ENCODE measurements at places on chromosomes 7 and 10. TPM values are rescaled to one million over a fixed set of nuclear protein-coding genes. Genes with fewer than 3 reads are reported as not detected.

- DNase-seq: no peak
Observed at GRCh38 chr7:17622451-17622850, 317.8 kb downstream of the SNX13 start.

- peak; percentile 65 for DNase-seq
Observed at GRCh38 chr10:31866118-31866670, 62.4 kb downstream of the ARHGAP12 start.

DNA sequence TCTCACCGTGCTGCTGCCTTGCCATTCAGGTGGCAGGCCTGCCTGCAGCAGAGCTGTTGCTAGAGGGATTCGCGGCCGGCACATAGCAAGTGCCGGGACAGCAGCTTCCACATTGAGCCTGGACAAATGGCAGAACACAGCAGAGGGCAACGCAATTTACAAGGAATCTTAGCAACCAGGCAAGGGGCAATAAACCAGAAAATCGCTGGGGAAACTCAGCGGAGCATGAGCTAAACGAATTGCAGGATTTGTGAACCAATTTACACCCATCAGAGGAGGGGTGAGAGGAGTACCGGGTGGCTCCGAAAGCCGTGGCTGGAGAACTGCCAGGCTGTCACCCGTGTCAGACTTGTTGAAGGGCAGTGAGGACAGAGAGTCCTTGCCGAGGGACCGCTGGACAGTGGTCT, 58.6 kb upstream of the LOXL4 start:
- no peak for DNase-seq

DNA sequence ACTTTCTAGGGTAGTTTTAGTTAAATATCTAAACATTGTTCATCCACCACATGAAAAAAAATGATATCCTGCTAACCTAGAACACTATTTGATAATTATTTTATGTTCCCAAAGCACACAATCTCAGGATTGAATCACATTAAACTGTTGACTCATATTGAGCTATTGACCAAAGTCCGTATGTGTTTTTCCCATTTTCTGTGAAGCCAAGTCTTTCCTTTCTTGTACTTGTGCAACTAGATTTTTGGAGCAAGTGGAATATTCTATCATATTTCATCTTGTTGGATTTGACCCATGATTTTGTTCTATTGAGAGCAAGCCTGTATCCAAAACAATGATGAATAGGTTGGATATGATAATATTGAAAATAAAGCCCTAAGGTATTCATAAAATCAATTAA, 164.6 kb downstream of the SKAP2 start:
- no peak for DNase-seq

DNA sequence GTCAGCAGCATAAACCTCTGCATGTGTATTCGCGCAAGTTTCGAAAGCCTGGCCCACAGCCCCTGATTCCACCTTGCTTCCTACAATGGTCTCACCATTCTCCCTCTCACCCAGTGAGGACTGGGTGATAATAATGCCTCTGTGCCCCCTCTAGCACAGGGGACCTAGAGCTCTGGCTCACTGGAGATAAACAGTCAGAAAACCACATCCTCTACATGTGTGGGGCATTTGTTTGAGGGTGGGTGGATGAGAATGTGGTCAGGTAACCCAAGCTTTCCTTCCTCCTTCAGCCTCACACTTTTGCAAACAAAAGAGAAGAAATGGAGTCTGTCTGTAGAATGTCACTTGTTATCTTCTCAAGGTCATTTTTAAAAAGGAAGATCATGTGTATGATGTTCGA, 373.5 kb downstream of the KCNMA1 start:
- DNase-seq: no peak

DNA sequence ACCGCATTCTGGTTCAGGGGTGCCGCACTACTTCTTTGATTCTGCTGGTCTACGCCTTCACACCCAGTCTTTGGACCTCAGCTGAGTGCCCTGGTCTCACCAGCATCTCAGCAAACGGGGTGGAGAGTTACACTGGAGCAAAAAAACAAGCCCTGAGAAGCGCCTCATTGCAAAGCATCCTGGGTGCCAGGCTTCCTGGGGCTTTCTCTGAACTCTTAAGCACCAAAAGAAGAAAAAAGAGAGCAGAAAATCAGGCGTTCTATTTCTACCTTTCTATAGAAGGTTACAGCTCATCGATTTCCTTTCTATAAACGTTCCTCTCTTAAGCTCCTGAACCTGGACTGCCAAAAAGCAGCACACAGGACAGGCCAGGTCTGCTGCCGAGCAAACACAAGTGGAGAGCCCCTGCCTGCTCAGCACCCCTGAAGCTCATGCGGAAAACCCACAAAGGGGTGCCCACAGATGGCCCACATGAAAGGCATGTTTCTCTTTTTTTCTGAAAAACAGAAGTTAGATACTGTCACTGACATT, 217.9 kb downstream of the SFMBT2 start:
- DNase-seq: no peak

DNA sequence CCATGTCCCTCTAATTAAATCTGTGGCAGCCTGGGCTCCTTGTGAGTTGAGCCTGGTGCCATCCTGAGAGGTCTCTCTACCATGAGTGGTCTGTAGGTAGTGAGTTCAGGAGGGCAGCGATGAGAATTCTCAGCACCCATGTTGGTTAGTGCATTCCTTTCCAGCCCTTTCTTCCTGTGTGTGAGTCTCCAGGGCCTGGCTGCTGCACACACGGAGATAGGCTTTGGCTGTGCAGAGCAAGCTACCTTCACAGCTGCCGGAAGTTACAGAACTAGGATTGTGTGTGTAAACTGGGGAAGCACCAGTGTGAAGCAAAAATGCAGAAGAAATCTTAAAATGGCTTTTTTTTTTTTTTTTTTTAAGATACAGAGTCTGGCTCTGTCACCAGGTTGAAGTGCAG, 358.6 kb downstream of the PAXIP1 start:
- DNase-seq: no peak

DNA sequence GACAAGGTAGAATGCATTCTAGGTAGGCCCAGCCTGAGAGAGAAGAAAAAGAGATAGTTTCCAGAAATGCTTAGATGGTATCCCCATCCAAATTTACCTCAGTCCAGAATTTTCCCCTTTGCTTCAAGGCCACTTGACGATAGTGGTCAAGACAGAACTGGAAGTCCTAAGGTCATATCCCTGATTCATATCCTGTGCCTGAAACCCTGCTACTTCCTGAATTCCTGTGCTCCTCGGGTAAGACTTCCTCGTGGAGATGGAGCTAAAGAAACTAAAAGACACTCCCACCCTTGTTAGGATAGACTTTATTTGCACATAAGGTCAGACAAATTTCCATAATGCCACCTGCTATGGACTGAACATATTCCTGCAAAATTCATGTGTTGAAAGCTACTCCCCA, 175.9 kb downstream of the EVX1 start:
- DNase-seq: no peak

DNA sequence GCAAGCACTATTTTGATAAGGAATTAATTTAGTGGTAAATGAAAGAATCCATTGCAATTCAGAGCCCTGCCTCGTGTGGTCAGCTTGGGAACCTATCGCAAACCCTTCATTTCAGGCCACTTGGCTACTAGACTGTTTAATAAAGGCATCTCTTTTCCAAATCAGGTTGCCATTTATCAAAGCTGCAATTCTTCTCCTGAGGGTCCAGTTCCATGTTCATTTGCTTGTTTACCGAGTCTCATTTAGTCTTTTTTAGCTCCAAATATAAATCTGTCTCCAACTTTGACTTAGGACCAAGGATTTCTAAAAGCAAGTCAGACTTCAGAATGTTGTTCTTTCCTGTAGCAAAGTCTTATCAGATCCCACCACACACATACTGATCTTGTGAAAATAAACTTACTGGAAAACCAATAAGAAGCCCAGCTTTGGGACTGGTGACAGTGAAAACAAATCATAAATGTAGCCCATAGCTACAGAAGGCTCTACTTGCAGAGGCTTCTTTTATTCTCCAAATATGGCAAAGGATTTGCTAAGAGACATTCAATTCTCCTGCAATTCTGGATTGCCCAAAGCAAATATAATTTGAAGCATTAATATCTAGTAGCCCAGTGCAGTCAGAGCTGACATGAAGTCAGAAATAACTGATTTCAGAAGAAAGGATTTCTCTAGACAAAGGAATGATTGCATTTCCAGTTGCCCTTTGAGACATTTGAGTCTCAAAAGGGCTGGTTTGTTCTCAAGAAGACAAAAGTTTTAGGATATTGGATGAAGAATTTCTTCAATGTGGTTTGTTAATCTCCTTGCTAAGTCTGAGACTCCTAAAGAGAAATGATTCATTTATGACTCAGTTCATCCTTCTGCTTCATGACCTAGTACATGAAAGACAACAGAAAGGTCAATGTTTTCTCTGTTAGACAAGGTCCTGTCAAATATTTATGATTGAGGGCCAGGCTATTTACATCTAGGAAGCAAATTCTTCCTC, 28.0 kb downstream of the PPP1R3C start:
- DNase-seq: peak; percentile 40

DNA sequence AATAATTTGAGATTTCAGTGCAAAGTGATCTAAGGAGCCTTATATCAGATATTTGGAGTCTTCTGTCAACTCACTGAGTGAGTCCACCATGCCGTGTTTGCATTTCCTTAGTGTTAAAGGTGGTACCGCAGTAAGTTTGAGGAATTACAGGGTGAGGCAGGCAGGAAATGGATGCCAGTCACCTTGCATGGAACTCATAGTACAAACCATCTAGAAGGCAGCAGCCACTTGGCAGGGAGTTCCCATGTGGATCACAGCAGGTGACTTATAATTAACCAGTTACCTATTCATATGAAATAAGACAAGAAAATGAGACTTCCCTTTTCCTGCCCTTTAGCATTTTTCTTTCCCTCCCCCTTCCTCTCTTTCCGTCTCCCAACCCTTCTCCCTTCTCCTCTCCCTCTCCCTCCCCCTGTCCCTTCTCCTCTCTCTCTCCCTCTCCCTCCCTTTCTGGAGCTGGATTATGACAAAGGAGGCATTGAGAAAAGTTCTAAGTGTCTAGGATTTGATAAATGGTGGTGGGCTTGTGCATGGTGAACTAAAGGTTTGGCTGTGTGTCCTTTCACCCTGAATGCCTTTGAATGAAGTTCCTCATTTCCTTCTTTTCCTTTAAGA, 94.1 kb downstream of the LRRC4 start:
- no peak for DNase-seq

DNA sequence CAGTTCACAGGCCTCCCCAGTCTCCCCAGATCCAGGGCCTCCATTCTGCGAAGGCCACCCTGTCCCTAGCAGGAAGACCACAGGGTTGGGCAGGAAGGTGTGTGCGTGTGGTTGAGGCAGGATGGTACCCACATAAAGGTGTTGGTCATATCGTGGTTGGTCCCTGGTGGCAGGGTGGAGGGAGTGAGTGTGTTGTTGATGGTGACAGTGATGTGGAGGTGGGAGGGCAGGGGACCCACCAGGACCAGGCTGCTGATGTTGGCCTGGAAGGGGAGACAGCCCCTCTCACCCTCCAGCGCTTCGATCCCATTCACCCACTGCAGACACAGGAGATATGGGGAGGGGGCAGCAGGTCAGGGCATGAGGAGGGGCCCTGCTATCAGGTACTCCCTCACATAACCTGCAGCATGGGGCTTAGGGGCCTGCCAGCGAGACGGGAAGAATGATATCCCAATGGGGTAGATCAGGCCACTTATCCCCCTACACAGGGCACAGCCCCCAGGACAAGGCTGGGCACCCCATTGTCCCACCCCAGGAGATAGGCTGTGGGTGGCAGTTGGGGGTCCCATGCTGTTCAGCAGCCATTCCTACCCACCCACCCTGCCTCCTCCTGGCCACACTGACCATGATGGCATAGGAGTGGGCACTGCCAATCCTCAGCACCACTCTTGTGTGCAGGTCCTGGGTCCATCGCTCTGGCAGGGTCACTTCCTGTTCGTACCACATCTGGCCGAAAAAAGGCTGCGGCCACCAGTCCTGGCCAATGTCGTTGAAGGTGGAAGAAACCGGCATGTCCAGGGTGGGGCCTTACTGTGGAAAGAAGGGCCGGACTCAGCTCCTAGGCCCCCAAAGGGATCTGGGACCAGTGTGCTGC, 69.0 kb upstream of the ZNF479 start:
- no peak for DNase-seq

- DNase-seq: peak; percentile 63
Observed at GRCh38 chr10:119859420-119860258, 13.0 kb downstream of the MCMBP start.

- no peak for DNase-seq
Observed at GRCh38 chr10:79185796-79186374, 117.1 kb downstream of the ZMIZ1 start.

DNA sequence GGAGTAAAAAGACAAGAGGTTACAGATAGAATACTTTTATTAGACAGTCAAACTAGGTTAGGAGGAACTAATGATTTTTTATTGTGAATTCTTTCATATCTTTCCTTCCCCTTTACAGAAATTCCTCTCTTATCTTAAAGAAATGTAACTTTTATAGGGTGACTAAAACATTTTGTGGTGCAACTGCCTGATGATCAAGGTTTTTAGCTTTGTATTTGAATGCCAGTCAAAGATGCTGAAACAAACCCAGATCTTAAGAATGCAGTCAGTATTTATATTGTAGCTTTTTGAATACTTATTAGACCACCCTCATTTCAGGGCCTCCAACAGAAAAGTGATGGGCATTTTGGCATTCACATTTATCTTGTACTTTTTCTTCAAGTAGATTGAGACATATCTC, 27.4 kb downstream of the TAX1BP1 start:
- DNase-seq: no peak

DNA sequence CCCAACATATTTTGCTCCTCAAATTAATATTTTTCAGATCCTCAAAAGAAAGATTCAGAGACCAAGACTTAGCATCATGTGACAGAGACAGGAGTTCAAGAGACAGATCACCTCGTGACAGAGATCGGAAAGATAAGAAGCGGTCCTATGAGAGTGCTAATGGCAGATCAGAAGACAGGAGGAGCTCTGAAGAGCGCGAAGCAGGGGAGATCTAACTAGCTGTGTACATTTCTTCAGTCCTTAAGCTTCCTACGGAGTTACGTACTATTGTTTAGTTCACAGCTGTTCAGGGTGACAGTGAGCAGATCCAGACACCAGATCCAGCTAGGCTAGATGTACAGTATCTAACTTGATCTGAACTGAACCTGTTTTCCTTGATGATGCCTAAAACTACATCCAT, 61.3 kb downstream of the KLRG2 start:
- DNase-seq: no peak

GRCh38 chr10:109203646-109204353, 719.5 kb downstream of the XPNPEP1 start:
- no peak for DNase-seq

DNA sequence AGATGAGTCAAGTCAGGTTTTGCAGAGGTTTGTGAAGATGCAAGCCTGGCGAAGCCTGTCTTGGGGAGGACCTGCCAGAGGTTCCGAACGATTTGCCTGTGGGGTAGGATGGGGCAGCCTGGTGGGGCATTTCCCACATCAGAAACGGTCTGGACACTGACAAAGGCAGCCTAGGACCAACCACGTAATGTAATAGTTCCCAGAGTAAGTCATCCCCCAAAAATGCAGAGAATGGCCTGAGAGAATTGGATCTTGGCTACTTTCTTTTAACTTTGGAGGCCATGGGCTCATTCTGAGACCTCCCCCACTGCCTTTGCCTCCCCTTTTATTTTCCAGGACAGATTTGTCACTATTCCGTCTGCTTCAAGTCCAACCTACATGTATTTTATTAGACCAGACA, 168.9 kb upstream of the SH2B2 start:
- DNase-seq: no peak

The BLNK gene
- 1.0 TPM for total RNA-seq

The PAPSS2 gene
- 1.4 TPM for total RNA-seq

The CPED1 gene
- total RNA-seq: not detected

The ACTR3C gene
- 3.6 TPM for total RNA-seq

The CTAGE15 gene
- 2.8 TPM for total RNA-seq

The HEPACAM2 gene
- not detected for total RNA-seq

The CHST3 gene
- 29.3 TPM for total RNA-seq
